ENCODE measurements at places on chromosomes 5 and 9.

GRCh38 chr5:138569782-138570181, 5.4 kb downstream of the HSPA9 start:
- DNase-seq = no peak

DNA sequence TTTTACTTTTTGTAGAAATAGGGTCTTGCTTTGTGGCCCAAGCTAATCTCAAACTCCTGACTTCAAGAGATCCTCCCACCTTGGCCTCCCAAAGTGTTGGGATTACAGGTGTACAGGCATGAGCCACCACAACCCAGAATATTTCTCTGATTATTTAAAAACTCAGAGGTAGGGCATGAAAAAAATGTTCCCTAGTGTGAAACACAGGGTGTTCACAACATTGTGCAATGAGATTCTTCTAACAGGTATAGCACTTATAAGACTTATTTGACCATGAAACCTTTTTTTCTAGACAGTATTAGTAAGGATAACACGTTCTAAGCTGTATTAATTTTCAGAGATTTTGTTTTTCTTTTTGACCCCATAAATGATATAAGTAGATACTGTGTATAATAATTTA, 13.1 kb upstream of the PTGER4 start:
- no peak for DNase-seq

GRCh38 chr5:102595332-102595731, 96.5 kb upstream of the SLCO6A1 start:
- no peak for DNase-seq

- no peak for DNase-seq
Measured at GRCh38 chr9:130763331-130764171, 70.0 kb downstream of the EXOSC2 start.

DNA sequence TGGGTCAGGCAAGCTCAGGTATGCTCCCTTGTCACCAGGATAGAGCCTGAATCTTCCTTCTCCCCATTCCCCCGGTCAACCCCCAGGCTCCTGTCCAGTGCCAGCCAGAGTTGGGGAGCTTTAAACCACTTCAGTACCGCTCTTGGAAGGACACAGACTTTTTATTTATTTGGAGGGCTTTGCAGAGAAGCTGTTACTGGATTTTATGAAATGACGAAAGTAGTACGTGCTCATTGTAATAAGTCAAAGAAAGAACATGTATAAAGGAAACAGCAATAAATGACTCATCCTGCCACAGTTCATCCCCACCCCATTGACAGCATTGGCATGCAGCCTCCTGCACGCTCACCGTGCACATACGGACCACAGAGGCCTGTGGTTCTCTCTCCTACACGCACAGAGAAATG, 230.3 kb downstream of the AUH start:
- no peak for DNase-seq

- DNase-seq = no peak
Measured at GRCh38 chr9:136017289-136018190, 56.4 kb upstream of the UBAC1 start.

Data from stimulated activated CD4-positive, alpha-beta T cell treated with anti-CD3 and anti-CD28 coated beads, Interleukin-12 subunit alpha, Interleukin-12 subunit beta, amount 100 ng/mL, for 24 hours (primary cell).